ENCODE measurements at places on chromosomes 13 and 19.
A peak's percentile ranks its signal among the peaks of the same experiment; 100 is the strongest.

- no peak for DNase-seq
Measured at GRCh38 chr13:40490086-40490758, 176.2 kb downstream of the FOXO1 start.

DNA sequence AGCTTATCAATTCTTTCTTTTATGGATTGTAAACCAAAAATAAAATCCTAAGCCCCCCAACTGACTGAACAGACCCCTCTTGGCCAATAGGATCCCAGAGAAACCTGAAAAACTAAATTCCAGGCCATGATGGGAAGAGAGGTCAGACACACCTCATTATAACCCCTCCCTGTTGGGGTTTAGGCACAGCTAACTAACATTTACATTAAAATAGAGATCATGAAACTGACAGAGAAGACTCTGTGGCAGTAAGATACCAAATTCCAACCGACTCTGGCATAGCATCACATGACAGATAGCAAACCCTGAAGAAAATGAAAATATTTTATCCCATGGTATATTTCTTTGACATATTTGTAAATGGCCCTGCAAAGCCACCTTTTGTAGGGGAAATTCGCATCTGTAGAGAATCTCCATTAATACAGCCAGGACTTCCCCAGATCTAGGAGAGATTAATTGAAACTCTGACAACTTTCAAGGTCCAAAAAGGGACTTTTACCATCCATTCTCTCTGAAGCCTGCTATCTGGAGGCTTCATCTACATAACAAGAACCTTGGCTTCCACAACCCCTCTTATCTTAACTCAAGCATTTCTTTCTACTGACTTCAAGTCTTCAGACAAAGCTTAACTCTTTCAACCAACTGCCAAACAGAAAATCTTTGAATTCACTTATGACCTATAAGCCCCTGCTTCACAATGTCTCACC lies 27.1 kb upstream of the GAS6 start:
- DNase-seq = no peak

GRCh38 chr13:41467425-41467945 lies 10.1 kb downstream of the RGCC start:
- no peak for DNase-seq

DNA sequence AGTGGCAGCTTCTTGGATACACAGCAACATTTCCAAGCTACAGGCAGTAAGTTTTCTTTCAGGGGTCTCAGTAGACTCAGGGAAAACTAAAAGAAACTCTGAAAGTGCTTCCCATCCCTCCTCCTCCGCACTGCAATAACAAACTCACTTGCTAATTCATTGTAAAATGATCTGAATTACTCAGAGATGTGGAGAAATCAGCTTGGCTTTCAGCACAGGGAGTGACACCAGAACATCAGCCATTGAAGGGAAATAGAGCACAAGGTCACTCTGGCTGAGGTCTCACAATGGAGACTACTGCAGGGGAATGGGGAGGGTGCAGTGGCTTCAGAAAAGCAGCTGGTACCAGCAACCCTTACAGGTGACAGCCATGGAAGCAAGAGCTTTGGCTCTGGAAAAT lies 137.3 kb upstream of the SERP2 start:
- DNase-seq = peak; percentile 69

- no peak for DNase-seq
Measured at GRCh38 chr13:42968906-42969305, 23.1 kb downstream of the EPSTI1 start.

DNA sequence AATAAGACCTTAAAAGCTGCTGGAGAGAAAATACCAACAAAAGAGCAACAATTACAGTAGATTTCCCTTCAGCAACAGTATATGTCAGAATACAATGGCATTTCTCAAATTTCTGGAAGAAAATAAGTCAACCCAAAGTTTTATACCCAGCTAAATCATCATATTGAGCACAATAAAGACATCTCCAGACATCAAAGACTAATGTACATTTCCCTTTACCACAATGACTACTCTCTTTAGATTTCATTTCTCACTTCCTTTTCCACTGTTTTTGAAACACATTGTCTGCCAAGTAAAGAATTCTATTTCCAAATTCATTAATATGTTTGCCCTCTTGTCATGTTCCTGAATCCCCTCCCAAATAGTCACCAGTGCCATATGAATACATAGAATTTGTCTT lies 111.4 kb downstream of the POU4F1 start:
- no peak for DNase-seq

DNA sequence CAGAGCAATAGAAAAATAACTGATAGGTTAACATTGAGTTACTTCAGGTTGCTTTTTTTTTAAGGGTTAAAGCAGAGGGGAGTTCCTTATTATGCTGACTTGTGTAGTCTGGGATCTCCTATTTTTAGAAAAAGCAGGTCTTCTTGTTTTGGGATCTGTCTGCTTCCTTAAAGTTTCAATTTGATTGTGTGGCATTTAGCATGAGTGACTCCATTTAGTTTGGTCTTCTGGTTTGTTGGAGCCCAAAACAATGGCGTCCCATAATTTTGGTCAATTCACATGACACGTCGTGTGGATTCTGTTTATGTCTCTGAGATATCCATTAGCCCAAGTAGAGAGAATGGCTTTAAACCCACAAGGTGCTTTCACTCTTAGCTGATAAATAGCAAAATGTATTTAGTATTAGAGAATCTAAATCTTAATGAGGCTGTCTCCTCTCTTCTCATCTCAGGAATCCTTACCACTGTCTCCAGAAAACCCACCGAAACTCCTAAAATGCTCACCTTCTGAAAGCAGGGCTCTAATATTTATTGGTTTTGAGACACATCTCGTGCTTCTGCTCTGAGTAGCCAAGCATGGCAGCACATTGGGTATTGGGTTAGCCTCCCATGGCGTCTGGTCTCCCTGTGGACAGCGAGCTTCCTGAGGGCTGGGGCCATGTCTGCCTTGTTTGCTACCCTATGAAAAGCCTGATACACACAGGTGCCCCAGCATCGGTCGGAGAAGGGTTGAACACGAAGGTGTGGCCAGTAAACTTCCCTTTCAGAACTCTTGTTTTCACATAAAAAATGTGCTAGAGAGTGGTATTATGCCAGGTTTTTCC lies 67.2 kb upstream of the GPR183 start:
- DNase-seq = no peak

DNA sequence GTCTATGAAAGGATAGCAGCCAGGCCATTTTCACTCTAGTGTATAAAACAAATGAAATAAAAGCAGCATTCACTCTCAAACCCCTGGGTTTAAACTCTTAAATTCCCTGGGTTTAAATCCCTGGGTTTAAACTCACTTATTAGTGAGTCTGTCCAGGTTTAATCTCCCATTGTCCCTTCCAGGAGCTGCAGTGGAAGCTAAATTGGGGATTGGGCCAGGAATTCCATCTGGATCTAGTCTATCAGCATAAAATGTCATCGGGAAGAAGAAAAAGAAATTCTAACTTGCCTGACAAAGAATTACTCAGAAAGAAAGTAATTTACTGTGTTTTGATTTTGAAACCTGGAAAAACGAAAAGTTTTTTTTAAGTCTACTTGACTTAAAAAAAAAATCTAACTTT lies 54.8 kb downstream of the FRY start:
- DNase-seq = peak; percentile 34

GRCh38 chr13:61410669-61411297 lies 4.9 kb downstream of the PCDH20 start:
- DNase-seq = peak; percentile 36

DNA sequence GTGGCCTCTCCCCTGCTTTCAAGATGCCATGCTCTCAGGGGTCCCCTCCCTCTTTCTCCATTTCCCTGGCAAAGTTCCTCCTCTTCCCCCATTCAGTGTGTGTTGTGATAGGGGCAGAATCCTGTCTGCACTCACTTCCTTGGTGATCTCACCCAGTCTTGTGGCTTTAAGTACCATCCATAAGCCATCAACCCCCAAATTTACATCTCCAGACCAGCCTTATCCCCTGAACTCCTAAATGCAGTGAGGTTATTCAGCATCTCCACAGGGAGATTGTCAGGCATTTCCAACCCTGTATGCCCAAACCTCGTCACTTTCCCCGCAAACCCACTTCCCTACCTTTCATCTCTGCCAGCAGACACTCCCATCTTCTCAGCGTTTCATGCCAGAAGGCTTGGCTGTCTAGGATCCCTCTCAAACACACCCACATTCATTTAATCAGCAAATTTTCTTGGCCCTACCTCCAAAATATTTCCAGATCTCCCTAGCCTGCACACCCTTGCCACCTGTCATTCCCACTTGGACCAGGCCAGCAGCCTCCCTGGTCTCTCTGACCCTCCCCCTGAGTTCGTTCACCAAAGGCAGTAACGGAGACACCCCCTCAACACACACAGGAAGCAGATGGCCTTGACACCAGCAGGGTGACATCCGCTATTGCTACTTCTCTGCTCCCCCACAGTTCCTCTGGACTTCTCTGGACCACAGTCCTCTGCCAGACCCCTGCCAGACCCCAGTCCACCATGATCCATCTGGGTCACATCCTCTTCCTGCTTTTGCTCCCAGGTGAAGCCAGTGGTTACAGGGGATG lies at the start of gene HCST:
TSS of gene HCST (plus strand) at position 676 of the 808 bp plus-strand sequence. CDS start at position 741, 65 bp downstream.
- no peak for DNase-seq

DNA sequence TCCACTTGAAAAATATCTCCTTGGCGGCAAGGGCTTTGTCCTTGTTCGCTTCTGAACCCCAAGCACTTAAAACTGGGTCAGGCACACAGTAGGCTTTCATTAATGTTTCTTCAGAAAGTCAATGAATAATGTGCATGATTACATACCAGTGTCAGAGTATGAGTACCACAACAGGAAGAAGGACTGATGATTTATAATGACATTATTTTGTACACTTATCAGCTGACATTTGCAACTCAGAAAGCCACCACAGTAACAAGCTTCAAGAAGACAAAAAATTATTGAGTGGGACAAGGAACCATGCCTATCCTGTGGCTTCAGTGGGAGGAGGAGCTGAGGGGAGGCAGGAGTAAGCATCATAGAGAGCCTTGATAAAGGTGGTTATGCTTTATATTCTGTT lies 10.0 kb downstream of the POLR1D start:
- DNase-seq = no peak

DNA sequence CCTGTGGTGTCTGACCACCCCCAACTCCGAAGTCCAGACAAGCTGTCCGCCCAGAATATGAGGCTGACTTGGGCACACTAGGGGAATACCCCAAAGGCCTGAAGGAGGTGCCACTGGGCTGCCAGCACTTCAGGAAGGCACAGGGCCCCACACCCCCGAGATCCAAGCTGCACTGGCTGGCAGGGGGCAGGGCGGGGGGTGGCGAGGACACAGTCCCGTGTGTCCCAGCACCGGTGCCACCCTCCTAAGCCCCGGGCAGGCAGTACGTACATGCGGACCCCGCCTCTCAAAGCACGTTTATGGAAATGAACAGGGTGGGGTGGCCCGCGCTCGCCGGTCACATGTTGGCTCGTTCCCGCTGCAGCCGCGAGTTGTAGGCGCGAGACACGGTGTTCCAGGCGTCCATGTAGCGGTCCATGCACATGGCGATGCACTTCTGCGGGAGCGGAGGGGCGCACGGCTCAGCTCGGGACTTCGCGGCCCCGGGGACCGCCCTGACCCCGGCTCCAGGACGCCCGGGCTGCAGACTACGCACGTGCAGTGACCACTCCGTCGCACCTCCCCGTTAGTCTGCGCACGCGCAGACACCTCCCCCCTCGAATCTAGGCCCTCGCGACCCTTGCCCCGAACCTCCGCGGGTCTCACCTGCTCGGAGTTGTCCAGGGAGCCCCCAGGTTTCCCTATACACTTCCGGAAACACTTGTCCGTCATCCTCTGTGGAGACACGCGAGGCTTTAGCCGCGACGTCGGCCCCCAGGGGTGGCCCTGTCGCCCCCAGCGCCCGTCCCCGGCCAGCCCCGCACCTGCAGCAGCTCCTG lies 566 bp downstream of the TIMM13 start:
- DNase-seq = peak; percentile 37

DNA sequence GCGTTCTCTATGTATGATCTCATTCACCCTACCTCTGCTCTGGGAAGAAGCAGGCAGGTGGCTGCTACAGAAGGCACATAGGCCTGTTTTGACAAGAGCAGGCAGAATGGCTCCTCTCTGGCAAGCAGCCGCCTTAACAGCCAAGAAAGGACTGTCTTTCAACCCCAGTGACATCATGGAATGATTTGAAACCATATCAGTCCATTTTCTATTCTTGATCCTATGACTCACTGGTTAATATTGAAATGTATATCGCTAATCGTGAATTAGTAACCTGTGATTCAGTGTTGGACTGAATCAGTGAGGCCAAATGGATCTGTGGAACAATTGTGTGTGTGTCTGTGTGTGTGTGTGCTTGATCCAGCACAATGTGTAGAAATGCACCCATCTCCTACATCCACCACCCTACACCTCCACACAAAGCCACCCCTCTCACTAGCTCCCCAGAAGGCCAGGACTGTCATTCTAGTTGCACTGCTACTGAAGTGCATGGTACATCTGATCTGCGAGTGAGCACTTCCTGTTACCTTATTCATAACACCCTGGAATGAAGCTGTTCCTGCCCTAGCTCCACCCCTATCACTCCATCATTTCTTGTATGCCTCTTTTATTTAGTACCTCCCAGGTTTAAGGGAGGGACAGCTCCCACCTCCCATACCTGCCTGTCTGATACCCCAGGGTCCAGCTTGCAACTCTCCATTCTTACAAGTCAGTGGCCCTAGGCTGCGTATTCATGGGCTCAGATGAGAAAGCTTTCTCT lies 460.0 kb downstream of the FOXO1 start:
- DNase-seq = peak; percentile 68

GRCh38 chr19:48993175-48994034 lies at the start of the genes GYS1 and RUVBL2:
TSS of gene GYS1 (minus strand) at chr19:48993309. CDS start at chr19:48993112, 197 bp downstream.
TSS of gene RUVBL2 (plus strand) at chr19:48993887. CDS start at chr19:48993912, 25 bp downstream.
- DNase-seq = peak; percentile 100

GRCh38 chr13:112219740-112220139 lies 152.8 kb downstream of the SOX1 start:
- no peak for DNase-seq

GRCh38 chr19:53772943-53773342 lies 51.2 kb downstream of the NLRP12 start:
- DNase-seq = peak; percentile 73
